ENCODE measurements at places on chromosomes 1 and 21. TPM values are rescaled to one million over a fixed set of nuclear protein-coding genes. Genes with fewer than 3 reads are reported as not detected.

GRCh38 chr1:84377480-84378095 is 20.7 kb upstream of the DNASE2B start:
- DNase-seq, result peak; percentile 42

Gene TLR5
- total RNA-seq, result 2.3 TPM

Gene OLFML2B
- 216 TPM for total RNA-seq

DNA sequence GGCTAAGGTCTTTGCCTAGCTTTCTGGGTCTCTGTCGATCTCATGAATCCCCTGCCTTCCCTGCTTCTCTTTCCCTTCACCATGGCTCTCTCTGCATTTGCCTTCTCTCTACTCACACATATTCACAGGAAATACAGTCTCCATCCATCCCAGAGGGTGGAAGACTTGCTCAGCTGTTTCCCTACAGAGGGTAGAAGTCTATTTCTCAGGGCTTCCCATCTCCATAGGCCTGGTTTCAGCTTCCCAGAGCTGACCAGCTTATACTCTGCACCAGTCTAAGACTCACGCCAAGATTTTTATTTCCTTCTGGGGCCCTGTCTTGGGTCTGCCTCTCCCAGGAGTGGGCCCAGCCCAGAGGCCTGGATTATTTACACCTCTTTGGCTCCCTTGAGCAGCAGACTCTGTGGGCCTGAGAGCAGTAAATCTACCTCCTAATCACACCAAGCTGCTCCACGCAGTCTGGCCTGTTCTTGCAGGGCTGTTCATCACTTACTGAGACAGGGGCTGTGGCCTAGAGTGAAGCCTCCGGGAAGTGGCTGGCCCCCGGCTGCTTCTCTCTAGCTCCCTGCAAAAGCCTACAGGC is 102.5 kb downstream of the PLXNA2 start:
- no peak for DNase-seq

Gene GRHL3
- total RNA-seq, result not detected

Gene LRRC71
- not detected for total RNA-seq

GRCh38 chr21:41378849-41379248 is 17.0 kb downstream of the MX2 start:
- peak; percentile 9 for DNase-seq

GRCh38 chr1:3244025-3244926 is 175.3 kb downstream of the PRDM16 start:
- DNase-seq, result no peak

Gene CSF1
- total RNA-seq, result 33.8 TPM

Gene OR10Z1
- not detected for total RNA-seq

Gene ANGPTL7
- total RNA-seq, result 2.8 TPM

DNA sequence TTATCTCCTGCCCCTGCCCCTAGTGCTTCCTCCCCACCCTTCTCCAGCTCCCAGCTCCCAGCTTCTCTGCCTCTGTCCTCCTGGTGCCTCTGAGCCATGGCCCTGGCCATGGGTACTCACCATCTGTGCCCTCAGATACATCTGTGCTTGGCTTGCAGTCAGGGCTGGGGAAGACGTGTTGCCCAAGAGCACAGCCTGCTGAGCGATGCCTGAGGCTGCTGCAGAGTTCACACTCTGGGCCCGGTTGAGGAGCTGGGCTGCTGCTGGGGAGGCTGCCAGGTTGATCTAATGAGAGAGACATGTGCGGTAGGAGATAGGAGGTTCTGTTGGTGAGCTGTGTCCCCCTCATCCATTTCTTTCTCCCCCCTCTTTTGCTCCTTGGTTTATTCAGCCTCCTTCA is 49.4 kb upstream of the A3GALT2 start:
- DNase-seq, result peak; percentile 71

- DNase-seq, result no peak
These were observed 102.0 kb downstream of the LHX9 start for GRCh38 chr1:198019126-198019525.

DNA sequence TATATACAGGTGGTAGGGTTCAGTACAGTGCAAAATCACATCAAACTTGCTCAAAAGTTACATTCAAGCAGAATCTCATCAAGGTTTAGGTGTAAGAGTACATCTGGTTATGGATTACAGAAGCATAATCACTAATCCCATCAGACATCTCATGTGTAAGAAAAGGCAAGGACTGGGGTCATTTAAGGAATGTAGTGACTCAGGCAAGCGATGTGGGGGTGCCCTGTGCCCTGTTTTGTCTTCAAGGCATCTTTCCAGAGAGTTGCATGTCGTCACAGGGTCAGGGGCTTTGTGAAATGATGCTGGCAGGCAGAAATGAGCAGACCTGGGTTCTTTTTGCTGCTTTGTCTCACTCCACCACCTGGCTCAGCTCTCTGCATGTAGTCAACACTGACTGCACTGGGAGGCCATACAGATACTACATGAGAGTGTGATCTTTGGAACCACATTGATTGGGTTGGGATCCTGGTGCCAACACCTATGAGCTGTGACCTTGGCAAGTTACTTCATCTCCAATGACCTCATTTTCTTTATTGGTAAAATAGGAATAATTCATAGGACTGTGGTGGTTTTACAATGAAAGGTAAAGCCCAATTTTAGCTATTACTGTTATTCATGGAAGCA is 8.2 kb upstream of the HHIPL2 start:
- no peak for DNase-seq

- no peak for DNase-seq
These were observed 28.8 kb downstream of the TFF3 start for GRCh38 chr21:42286416-42286815.

GRCh38 chr1:223844787-223845036 is 1.0 kb downstream of the TP53BP2 start:
- DNase-seq, result peak; percentile 80

GRCh38 chr1:165234149-165234548 is 122.4 kb downstream of the LMX1A start:
- no peak for DNase-seq

GRCh38 chr1:53984726-53985125 is 33.3 kb downstream of the LDLRAD1 start:
- DNase-seq, result no peak

Gene HSD17B7
- total RNA-seq, result 11.7 TPM

Gene F13B
- not detected for total RNA-seq

Gene WNT3A
- not detected for total RNA-seq

- peak; percentile 42 for DNase-seq
These were observed 905 bp downstream of the LIX1L start for GRCh38 chr1:145956781-145957442.

DNA sequence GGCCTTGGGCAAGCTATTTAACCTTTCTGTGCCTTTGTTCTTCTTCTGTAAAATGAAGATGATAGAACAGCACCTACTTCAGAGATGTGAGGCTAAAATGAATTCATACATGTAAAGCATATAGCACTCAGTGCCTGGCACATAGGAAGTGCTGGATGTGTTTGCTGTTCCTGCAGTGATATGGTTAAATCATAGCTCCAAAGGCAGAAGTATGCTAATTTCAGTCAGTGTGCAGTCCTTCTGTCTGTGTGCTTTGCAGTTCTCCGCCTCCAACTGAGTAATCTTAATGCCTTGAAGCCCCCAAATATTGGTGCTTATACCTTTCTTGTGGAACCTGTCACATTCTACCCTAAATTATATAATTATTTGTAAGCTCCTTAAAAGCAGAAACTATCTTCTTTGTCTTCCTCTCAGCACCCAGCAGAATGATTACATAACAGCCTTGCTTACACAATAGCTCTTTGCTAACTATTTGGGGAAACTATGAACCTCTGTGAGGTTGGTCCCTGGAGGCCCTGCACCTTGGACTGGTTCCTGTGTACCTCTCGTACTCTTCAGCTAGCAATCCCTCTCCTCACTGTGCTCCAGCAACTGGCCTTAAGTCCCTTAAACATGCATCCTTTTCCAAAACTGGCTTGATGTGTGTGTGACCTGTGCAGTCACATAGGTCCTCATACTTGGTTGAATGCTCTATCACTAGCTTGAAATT is 57.0 kb upstream of the CACYBP start:
- no peak for DNase-seq

DNA sequence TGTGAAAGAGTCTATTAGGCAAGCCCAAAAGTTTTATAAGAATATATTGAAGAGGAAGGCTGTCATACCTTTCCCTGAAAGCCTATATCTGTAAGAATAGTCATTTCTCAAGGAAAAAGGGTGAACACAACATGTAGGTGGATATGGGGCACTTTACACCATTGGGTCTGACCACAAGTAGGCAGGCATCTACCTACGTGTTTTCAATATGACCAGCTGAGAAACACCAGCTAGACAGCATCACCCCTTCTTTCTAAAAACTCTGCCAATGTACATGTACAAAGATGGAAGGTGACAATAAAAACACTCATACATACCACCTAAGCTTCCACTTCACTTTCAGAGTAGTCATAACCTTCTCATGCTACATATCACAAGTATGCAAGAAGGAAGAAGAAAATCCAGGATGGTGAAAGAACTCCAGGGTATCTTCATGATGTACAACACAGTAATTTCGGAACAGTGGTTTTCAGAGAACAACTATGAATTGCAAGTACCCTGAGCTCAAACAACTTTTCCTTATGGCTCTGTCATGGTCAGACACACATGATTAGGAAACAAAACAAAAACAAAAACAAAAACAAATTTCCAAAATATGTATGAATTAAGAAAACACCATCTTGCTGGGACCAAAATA is 98.5 kb upstream of the ADGRL2 start:
- no peak for DNase-seq

GRCh38 chr1:10170239-10170574 is 40.2 kb upstream of the KIF1B start:
- DNase-seq, result no peak

DNA sequence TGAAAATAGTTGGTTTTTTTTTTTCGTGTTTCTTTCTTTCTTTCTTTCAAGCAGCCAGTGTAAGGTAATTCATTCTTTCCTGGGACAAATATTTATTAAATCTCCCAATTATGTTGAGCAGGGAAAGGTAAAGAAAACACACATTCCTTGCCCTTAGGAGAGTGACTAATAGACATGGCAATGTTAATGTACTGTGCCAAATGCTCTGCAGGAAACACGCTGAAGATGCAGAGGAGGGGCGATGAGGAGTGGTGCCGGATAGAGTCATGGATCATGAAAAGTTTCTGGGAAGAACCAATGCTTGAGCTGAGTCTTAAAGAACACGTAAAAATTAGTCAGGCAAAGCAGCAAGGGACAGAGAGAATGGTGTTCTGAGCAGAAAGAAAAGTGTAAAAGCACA is 199.2 kb downstream of the DNM3 start:
- no peak for DNase-seq
